ENCODE measurements at places on chromosomes 7 and 10.

- no peak for DNase-seq
Observed at GRCh38 chr10:43075612-43076003, 1.3 kb upstream of the RET start.

- no peak for DNase-seq
Observed at GRCh38 chr7:155166673-155167370, 96.7 kb downstream of the HTR5A start.

DNA sequence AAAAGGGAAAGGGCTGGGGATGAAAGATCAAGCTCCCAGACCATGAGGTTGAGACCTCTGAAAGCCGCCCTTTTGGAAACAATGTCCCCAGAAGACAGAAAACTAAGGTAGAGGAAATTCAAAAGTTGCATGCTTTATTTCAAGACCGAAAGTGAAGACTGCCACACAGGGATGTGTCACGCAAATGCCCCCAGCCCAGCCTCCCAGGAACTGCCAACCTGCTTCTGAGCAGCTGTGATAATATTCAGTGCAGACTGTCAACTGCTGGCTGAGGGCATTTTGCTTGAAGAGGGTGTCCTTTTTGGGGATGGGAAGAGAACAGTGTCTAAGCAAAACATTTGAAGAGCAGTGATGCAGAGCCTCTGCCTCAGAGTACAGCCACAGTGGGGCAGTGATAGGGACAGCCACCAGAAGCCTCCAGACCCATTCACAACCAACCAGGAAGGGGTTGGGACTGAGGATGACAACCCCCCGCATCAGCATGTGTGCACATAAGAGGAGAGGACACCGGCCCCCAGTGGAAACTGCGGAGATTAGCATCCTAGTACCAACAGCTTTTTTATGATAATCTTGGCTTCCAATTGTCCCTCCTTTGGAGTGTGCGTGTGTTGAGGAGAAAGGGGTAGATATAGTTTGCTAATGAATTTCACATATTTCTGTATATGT, 34.7 kb upstream of the NFE2L3 start:
- DNase-seq = no peak

DNA sequence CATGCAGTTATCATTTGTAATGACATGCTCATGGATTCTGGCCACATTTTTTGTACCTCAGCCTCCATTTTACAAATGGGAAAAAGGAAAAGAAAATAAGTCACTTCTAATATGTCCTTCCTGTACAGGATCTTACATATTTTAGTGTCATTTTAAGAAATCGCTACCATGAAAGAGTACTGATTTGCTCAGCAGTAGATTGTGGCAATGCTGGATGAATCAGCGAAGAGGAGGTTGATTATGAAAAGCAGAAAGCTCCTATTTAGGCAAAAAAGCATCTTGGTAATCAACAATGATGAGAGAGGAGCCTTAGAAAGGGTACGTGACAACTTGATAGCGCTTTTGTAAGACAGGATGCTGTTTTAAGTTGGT, 522.9 kb downstream of the PARD3 start:
- DNase-seq = no peak

GRCh38 chr10:30158325-30158960, 99.1 kb upstream of the JCAD start:
- DNase-seq = no peak

- DNase-seq = no peak
Observed at GRCh38 chr10:130757271-130757670, 554.2 kb downstream of the TCERG1L start.

DNA sequence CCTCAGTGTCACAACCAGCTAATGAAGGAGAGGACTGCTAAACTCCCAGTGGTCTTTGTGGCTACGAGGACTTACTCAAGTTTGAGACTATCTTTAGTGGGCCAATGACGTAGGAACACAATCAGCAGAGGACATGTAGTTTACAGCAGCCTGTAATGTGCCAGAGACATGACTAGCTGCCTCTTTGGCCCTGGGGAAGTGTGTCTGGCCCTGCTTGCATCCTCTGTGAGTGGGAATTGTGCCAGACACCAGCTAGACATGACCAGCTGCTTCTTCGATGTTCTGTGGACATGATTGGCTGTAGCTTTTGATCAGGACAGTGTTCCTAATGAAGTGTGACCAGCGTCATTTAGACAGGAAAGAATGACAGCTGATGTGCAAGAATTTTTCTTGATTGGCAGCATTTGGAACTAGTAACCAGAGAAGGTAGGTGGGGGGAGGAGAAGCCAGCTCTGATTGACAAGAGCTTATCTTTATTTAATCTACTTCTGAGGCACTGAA, 141.7 kb downstream of the AUTS2 start:
- DNase-seq = no peak
